Brain pericyte (primary cell): ENCODE measurements at places on chromosomes 3 and 15.

GRCh38 chr3:5245927-5246326 is 58.4 kb downstream of the EDEM1 start:
- DNase-seq, result no peak

DNA sequence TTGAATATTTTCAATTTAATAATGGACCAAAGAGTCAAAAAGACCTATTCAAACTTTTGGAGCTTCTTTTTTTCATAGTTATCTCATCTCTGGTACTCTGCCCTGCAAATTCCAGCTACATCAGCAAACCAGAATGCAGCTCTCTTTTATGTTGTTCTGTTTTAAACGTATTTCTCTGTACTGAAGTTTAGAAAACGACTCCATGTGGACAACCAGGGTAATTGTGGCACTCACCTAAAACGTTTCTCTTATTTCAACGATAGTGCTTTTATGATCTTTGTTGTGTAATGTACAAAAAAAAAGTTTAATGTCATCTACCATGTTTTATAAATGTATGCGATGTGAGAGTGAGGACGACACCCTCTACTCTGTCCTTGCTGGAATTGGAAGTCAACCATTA is 1472.3 kb upstream of the GBE1 start:
- DNase-seq, result no peak

- no peak for DNase-seq
These were observed 9.4 kb upstream of the KIF7 start for GRCh38 chr15:89664441-89665350.

DNA sequence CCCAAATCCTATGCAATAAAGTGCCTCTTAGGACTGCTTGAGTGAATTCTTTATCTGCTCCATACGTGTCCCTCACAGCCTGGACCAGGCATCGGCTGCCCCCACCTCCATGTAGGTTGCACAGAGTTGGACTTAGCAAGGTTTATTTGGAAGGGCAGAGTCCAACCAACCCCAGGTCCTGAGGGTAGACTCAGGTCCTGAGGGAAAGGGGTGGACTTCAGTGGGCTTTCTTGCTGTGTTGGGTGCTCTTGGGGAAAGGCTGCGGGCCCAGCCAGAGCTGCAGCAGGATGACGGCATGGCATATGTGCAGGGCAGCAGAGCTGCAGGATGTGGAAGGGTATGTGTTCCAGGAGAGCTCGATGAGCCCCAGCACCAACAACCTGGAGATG is 6.5 kb downstream of the ALG3 start:
- DNase-seq, result no peak

GRCh38 chr3:131453533-131453932 is 49.2 kb downstream of the MRPL3 start:
- no peak for DNase-seq

GRCh38 chr15:77010312-77010686 is 15.4 kb downstream of the PSTPIP1 start:
- DNase-seq, result no peak

DNA sequence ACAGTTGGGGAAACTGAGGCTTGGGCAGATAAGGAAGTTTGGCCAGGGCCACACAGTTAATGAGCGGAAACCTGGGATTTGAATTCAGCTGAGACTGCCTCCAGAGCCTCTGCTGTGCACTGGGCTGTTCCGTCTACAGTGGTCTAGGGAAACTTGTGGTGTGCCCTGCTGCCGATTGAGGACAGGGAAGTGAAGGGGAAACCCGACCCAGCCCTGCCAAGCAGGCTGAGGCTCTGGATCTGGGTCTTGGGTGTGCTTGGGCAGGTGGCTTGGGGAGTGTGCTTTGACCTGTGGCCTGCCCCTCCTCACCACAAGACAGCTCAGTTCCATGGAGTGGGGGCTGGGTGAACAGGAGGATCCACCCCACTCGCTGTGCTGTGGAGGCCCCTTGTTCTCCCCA is 17.6 kb downstream of the NISCH start:
- DNase-seq, result no peak

DNA sequence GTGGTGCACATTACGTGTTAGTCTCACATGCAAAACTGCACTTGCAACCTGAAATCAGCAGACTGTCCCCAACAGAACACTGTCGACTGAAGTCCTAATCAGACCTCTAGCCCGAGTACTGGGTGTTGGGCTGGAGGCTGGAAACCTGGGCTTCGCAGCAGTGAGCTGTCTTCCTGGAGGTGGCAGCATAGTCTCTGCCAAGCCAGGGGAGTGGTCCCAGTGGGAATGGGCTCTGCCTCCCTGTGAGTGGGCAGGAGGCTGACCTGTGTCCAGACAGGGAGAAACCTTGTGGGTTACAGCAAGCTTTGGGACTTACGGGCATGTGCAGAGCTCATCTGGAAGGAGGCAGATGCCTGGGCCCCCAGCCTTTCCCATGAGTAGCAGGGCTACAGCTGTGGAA is 38.2 kb upstream of the MYZAP start:
- no peak for DNase-seq

- DNase-seq, result no peak
These were observed 229.5 kb downstream of the CHL1 start for GRCh38 chr3:426072-426471.

- DNase-seq, result no peak
These were observed 76.6 kb downstream of the GBE1 start for GRCh38 chr3:81684751-81685395.

DNA sequence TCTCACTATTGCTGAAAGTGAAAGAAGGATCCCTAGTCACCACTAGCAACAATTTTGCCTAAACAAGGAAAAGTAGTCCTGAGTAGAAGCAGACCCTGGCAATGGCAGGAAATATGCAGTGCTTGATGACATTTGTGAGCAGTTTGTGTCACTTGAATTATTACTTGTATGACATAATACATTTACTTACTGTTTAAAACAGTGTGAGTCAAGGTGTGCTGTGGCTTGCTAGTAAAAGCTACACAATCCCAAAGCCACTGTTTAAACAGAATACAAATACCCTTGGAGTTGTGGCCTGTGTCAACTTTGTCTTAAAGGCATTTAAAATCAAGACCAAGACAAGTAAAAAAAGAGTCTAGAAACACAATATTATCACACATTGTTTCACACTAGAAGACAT is 775.4 kb downstream of the ROBO1 start:
- DNase-seq, result no peak

GRCh38 chr3:29319798-29320197 is 38.9 kb downstream of the RBMS3 start:
- DNase-seq, result no peak

- DNase-seq, result no peak
These were observed 180.9 kb downstream of the DTWD1 start for GRCh38 chr15:49801796-49802195.

- DNase-seq, result no peak
These were observed 100.3 kb downstream of the LRRK1 start for GRCh38 chr15:101019366-101019896.
